ENCODE measurements at places on chromosomes 11 and 22. TPM values are rescaled to one million over a fixed set of nuclear protein-coding genes. Genes with fewer than 3 reads are reported as not detected.

DNA sequence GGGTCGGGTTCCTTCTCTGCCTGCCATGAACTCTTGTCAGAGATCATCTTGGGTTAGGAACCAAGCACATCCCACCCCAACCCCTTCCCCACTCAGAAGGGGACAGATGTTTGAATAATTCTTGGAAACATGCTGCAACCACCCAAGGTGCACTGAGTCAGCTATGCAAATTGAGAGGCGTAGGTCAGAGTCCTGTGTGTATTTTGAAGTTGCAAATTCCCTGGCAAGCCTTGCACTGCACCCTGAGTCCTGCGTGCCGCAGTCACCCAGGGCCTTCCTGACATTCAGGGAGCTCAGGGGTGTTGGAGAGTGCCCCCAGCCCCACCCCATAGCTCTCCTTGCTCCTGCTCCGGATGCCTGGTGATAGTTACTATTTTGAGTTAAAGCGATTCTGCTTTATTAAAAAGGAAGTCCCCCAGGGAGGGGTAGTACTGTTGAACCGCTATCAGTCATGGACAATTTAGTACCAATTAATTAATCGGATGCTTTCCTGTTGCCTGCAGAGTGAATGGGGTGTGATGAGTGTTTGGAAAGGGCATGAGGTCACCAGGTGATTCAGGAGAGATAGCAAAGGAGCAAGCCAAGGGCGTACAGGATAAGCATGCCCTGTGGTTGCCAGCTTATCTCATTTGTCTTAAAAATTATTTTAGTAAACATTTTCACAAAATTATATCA, 123.7 kb downstream of the GRIK4 start:
- H3K4me1 ChIP-seq: no peaks in the 10 kb centered on the region
- peaks cover 13% of the 10 kb centered on the region for H3K27me3 ChIP-seq
- DNase-seq: no peak
- no peak overlapping the region for H3K4me3 ChIP-seq

GRCh38 chr22:50456466-50457234, 18.2 kb downstream of the SBF1 start:
- no peaks in the 10 kb centered on the region for H3K27me3 ChIP-seq
- H3K4me3 ChIP-seq: no peak overlapping the region
- H3K27ac ChIP-seq: no peak overlapping the region
- peaks cover 8% of the 10 kb centered on the region for H3K36me3 ChIP-seq

DNA sequence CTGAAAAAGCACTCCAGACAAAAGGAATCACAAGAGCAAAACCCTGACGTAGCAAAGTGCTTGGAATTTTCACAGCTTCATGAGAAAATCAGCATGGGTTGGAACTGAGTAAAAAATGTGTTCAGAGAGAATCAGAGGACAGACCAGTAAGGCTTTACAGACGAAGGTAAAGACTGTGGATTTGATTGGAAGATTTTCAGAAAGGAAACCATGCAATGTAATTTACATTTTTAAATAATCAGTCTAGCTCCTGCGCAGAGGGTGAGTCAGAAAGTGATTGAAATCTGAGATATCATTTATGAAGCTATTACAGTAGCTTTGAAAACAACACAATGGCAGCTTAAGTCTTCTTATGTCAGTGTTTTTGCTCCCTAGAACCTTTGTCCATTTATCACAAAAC, 1122.3 kb downstream of the LRRC4C start:
- H3K36me3 ChIP-seq: no peaks in the 10 kb centered on the region
- peak; percentile 82 for DNase-seq
- H3K4me3 ChIP-seq: no peak overlapping the region
- no peak overlapping the region for H3K27ac ChIP-seq

DNA sequence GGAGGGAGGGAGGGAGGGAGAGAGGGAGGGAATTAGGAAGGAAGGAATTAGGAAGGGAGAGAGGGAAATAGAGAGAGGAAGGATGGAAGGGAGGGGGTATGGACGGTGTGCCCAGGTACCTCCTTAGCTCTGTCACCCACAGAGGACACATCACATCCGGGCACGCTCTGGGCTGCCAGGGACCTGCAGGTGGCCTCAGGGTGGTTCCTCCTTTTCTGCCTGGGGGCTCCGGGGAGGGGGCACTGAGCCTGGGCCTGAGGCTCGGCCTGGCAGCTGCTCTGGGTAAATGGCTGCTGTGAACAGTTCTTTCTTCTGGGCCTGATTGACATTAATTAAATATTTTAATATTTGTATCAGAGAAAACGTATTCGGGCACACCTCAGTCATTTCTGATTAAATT, 733.5 kb downstream of the BRD1 start:
- H3K4me3 ChIP-seq: no peak overlapping the region
- no peak for DNase-seq
- no peaks in the 10 kb centered on the region for H3K4me1 ChIP-seq
- no peaks in the 10 kb centered on the region for H3K36me3 ChIP-seq
- no peaks in the 10 kb centered on the region for H3K27me3 ChIP-seq

- H3K4me1 ChIP-seq: no peaks in the 10 kb centered on the region
- no peak for DNase-seq
- H3K27me3 ChIP-seq: no peaks in the 10 kb centered on the region
- no peaks in the 10 kb centered on the region for H3K36me3 ChIP-seq
- no peak overlapping the region for H3K4me3 ChIP-seq
Observed at GRCh38 chr11:17939542-17939941, 73.3 kb downstream of the SERGEF start.

GRCh38 chr11:111759778-111760407, 6.3 kb downstream of the PPP2R1B start:
- H3K4me1 ChIP-seq: peaks cover 3% of the 10 kb centered on the region
- no peak overlapping the region for H3K4me3 ChIP-seq
- no peak for DNase-seq
- peaks cover 51% of the 10 kb centered on the region for H3K36me3 ChIP-seq

- no peaks in the 10 kb centered on the region for H3K36me3 ChIP-seq
- no peaks in the 10 kb centered on the region for H3K4me1 ChIP-seq
- no peak overlapping the region for H3K27ac ChIP-seq
- H3K4me3 ChIP-seq: no peak overlapping the region
- H3K27me3 ChIP-seq: no peaks in the 10 kb centered on the region
- DNase-seq: no peak
Observed at GRCh38 chr11:89275966-89276365, 98.3 kb downstream of the TYR start.

GRCh38 chr22:43996170-43996980, 27.7 kb upstream of the PARVB start:
- DNase-seq: no peak
- no peak overlapping the region for H3K27ac ChIP-seq
- H3K27me3 ChIP-seq: no peaks in the 10 kb centered on the region
- H3K4me1 ChIP-seq: peaks cover 9% of the 10 kb centered on the region
- H3K4me3 ChIP-seq: no peak overlapping the region

- no peak overlapping the region for H3K27ac ChIP-seq
- no peak overlapping the region for H3K4me3 ChIP-seq
- no peaks in the 10 kb centered on the region for H3K4me1 ChIP-seq
- no peak for DNase-seq
- no peaks in the 10 kb centered on the region for H3K36me3 ChIP-seq
Observed at GRCh38 chr11:7683571-7683970, 10.3 kb upstream of the CYB5R2 start.

DNA sequence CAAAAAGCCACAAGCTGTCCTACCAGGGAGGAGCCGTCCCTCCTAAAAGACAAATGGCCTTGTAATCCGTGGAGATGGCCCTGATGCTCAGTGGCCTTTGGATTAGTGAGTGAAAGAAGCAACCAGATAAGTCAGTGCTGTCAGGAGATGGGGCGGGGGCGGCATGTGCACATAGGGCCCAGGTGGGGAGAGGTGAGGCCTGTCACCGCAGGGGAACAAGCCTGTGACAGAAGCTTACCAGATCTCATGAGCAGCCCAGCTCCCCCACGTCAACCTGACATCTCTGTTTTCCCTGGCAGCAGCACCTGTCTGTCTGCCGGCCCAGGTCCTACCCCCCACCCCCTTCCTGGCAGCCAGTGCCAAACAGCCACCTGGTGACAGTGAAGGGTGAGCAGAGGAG, 162.6 kb downstream of the BUD13 start:
- no peaks in the 10 kb centered on the region for H3K36me3 ChIP-seq
- DNase-seq: no peak
- H3K27me3 ChIP-seq: peaks cover 2% of the 10 kb centered on the region
- no peak overlapping the region for H3K27ac ChIP-seq
- H3K4me3 ChIP-seq: no peak overlapping the region
- H3K4me1 ChIP-seq: no peaks in the 10 kb centered on the region

- H3K27ac ChIP-seq: no peak overlapping the region
- peaks cover 5% of the 10 kb centered on the region for H3K4me1 ChIP-seq
- peaks cover 4% of the 10 kb centered on the region for H3K36me3 ChIP-seq
Observed at GRCh38 chr22:25451480-25452114, 112.9 kb upstream of the GRK3 start.

GRCh38 chr11:115518983-115519628, 14.9 kb upstream of the CADM1 start:
- no peaks in the 10 kb centered on the region for H3K36me3 ChIP-seq
- no peak overlapping the region for H3K27ac ChIP-seq
- no peak overlapping the region for H3K4me3 ChIP-seq

DNA sequence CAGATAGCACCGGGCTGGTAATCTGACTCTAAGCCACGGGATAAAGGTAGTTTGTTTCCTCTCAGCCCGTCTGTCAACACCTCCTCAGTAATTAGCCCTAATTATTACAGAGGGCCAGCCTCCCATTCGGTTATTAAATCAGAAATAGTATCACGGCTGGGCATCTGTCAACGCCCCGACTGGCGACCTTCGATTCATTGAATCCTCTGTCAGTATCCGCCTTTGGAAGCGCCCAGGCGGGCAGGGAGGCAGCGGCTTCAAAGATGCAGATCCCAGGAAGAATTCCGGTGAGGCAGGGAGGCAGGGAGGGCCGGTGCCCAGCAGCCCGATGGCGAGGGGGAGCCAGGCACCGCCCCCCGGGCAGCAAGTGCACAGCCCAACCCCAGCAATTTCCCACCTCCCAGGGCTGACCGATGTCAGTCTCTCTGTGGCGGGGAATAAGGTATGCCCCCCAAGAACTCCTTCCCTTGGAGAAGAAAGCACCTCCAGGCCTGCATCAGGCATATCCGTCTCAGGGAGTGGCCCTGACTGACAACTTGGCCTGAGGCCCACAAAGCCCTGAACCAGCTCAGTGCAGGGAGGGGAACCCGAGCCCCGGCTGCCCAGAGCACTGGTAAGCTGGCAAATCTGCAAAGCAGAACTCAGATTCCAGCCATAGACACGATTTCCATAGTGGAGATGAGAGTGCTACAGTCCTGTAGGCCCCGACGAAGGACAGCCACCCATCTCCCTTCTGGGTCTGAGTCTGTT, 11.4 kb downstream of the GNB1L start:
- no peak overlapping the region for H3K4me3 ChIP-seq
- H3K27ac ChIP-seq: no peak overlapping the region
- H3K36me3 ChIP-seq: no peaks in the 10 kb centered on the region
- DNase-seq: no peak
- H3K4me1 ChIP-seq: peaks cover 13% of the 10 kb centered on the region
- no peaks in the 10 kb centered on the region for H3K27me3 ChIP-seq

DNA sequence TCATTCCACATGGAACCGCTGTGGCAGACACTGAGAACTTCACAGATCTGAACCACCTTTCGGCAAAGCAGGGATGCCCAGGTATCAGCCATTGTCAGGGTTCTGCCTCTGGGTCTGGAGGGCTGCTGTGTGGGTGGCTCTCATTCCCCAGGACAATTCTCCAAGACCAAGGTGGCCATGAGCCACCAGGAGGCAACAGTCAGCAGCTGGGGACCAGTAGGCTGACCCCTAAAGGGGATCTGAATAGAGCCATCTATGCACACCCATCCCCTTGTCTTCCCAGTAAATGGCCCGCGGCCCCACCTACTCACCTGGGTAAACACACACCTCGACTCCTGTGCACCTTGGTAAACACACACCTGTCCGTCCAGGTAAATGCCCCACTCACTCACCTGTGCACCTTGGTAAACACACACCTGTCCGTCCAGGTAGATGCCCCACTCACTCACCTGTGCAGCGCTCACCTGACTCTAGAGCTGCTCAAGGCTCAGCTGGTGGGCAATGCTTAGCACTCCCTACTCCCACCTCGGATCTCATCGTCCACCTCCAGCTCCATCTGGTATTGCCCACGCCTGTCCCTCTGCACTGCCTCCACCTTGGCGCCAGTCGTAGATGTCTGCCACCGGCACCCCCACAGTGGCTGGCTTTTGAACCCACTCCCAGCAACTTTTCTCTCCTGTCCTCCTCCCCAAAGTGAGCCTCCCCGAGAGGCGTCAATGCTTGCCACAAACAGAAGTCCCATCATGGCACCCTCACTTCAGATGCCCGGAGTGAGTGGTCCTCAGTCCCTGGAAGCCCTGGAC, 10.2 kb downstream of the SLC25A1 start:
- H3K4me3 ChIP-seq: no peak overlapping the region
- peaks cover 33% of the 10 kb centered on the region for H3K27me3 ChIP-seq
- no peaks in the 10 kb centered on the region for H3K36me3 ChIP-seq
- DNase-seq: no peak
- H3K27ac ChIP-seq: no peak overlapping the region

- no peak overlapping the region for H3K4me3 ChIP-seq
- no peak overlapping the region for H3K27ac ChIP-seq
- no peak for DNase-seq
- no peaks in the 10 kb centered on the region for H3K4me1 ChIP-seq
- no peaks in the 10 kb centered on the region for H3K27me3 ChIP-seq
Observed at GRCh38 chr11:67213178-67213621, 53.1 kb upstream of the GRK2 start.

DNA sequence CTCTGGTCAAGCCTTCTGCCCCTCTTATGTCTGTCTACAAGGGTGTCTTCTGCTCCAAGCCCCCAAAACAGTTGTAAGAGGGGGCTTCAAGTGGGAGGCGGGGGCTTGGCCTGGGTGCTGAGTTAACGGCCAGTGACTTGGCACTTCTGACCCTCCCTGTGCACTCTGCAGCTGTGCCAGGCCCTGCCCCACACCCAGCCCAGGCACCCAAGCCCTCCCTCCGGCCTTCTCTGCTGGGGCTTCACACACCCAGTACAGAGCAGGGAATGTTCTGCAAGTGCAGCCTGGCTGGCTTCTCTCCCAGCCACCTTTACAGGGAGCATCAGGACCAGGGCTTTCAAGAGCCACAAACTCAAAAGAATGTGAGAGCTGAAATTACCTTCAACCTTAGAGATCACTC, 3.8 kb downstream of the TMEM121B start:
- DNase-seq: no peak
- no peaks in the 10 kb centered on the region for H3K36me3 ChIP-seq
- no peak overlapping the region for H3K27ac ChIP-seq
- no peak overlapping the region for H3K4me3 ChIP-seq
- H3K27me3 ChIP-seq: peaks cover 6% of the 10 kb centered on the region
- H3K4me1 ChIP-seq: peaks cover 4% of the 10 kb centered on the region

GRCh38 chr11:95289378-95290101, 58.5 kb upstream of the SESN3 start:
- H3K27me3 ChIP-seq: peaks cover 2% of the 10 kb centered on the region
- no peaks in the 10 kb centered on the region for H3K4me1 ChIP-seq
- H3K36me3 ChIP-seq: no peaks in the 10 kb centered on the region
- peak; percentile 46 for DNase-seq

The C22orf31 gene
- total RNA-seq: not detected

The HSD17B12 gene
- 132 TPM for total RNA-seq

The PACSIN3 gene
- total RNA-seq: 34.3 TPM

The OR5B17 gene
- not detected for total RNA-seq

The TMEM80 gene
- 16.1 TPM for total RNA-seq

The OR51I2 gene
- not detected for total RNA-seq

The LDHAL6A gene
- not detected for total RNA-seq

The GRAP2 gene
- 1.2 TPM for total RNA-seq

The SUSD2 gene
- 0.72 TPM for total RNA-seq

Data from astrocyte (in vitro differentiated cells and primary cell).